ENCODE measurements at places on chromosomes 2 and 18.

DNA sequence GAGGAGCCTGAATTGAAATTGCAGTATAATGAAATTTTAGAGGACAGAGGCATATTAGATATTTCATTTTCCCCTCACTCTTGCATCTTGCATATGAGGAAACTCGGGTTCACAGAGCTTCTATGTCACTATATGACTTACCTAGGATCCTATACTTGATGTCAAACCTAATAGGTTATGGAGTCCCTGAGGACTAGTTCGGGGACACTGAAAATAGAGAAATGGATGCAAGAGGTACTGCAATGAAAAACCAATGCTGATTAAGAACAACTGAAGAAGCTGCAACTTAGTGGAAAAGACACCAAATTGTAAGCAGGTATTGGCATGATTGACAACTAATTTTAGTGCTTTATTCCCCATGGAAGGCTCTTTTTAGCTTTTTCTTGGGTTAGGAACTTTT, 210.1 kb downstream of the IKZF2 start:
- no peak for DNase-seq

DNA sequence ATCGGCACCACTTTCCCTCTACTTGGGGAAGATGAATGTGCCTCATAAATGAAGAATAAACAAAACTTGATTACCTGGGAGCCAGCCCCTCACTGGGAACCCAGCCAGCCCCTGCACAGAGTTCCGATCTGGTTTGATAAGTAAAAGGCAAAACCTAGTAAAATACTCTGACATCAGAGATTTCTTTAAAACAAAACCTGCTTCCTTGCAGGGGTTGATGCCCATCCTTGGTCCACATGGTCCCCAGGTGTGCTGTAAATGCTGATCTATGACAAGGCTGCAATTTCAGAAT, 218.8 kb upstream of the APCDD1 start:
- no peak for DNase-seq

DNA sequence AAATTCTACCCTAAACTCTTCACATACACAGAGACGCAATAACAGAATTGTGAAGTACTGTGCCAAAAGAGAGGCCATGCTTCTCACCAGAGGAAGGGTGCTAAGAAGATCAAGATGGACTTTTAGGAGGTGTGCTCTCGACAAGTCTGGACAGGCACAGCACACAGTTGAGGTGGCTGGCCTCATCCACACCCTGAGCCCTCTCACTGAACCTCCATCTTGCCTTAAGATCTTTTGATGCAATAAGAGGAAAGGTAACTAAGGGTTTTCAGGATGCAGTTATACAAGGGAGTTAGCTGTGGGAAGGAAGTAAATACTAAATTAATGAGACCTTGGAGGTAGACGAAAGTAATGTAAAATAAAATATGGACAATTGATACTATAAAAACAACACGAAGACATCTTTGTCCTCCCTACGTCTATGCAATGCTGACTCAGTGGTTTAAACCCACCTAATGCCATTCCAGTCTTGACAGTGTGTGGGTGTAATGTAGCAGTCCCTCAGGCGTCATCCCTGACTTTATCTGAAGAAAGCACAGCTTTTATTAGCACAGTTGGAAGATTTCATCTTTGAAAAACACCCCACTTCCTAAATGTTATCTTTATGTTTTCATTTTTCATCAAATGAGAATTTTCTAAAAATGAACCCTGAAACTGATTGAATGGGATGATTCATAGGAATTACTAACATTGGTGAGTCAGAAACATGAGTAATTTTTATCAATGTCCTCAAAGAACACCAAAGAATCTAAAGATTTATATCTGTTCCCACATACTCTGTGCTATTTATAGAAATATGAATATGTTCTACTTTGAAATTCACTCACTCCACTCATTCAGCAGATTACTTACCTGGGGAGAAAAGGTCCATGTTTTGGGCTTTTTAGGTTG, 34.0 kb upstream of the MALL start:
- no peak for DNase-seq

DNA sequence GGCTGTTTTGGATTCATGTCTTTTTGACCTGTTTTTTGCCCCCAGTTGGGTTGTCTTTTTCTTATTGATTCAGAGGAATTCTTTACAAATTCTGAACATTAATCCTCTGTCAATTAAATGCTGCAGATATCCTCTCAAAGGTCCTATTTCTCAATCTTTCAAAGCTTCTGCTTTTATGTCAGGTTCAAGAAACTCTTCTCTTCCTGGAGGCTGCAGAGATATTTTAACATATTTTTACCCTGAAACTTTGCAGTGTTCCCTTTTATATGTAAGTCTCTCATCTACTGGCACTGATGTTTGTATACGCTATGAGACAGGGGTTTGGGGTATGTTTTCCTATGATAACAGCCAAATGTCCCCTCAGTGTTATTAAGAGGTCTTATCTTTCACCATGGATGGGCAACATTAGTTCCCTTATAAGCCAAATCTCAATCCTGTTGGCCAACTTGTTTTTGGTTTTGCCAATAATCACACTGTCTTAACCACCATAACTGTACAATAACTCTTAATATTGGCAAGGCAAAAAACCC, 159.3 kb downstream of the HDAC4 start:
- DNase-seq: no peak

DNA sequence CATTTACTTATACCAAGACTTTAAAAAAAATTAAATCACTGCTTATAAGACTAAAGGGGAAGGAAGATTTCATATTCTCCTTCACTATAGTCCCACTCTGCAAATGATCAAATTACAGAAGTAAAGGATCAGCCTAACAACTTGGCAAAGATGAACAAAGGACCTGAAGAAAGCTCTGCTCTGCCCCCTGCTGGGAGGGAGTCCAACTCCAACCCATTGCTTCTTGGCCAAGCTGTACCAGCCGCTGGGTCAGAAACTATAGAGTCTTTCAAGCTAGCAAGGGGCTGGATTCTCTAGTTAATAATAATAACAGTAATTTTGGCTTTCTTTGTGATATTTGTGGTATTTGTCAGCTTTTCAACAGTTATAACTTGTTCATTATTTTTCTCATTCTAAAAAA, 927.0 kb upstream of the CRIM1 start:
- DNase-seq: no peak

DNA sequence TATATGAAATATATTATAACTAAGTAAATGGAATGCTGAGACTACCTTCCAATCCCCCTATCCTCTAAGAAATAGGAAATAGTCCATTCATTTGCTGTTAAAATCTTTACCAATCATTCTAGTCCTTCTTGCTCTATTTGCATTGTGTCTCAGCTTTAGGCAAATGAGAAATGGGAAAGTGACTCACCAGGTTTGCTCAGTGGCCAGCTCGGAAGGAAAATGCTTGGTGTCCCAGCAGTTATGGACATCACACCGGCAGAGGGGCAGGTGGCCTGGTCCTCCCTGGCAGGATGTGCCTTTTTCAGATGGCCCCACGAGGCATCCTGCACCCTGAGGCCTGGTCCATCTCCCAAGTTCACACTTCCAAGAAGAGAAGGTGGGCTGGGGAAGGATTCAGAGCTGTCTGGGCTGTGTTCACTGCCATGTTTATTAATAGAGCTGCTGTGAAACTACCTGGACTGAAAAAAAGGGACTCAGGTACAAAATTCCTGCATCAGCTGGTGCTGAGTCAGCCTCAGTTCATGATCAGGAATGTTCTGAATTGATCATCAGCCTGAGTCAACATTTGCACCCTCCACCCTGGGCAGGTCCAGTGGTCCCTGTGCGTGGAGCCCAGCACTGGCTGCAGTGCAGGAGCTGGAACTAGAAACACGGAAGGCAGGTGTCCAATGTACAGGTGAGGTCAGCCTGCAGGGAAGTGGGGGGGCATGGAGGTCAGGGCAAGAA, 60.1 kb upstream of the ARL4C start:
- DNase-seq: no peak

DNA sequence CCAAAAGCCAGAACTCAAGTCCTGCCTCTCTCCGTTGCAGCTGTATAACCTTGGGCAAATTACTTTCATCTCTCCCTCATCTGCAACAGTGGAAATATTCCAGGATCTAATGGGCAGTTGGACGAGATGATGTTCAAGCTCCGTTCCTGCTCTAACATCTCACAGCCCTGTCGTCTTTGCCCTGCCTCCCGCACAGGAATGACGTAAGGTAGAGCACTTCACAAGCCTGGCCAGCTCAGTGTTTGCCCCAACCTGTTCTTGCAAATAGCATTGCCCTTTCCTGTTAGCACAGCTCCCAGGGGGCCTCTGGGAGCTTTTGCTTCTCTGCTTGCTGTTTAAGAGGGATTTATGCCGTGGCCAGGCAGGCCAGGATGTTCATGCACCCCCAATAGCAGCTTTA, 107.9 kb downstream of the KLHL29 start:
- no peak for DNase-seq

Measured in esophagus squamous epithelium (tissue), 5 donors.